ENCODE measurements at places on chromosomes 16 and 17. TPM values are rescaled to one million over a fixed set of nuclear protein-coding genes. Genes with fewer than 3 reads are reported as not detected.
A peak's percentile ranks its signal among the peaks of the same experiment; 100 is the strongest.

DNA sequence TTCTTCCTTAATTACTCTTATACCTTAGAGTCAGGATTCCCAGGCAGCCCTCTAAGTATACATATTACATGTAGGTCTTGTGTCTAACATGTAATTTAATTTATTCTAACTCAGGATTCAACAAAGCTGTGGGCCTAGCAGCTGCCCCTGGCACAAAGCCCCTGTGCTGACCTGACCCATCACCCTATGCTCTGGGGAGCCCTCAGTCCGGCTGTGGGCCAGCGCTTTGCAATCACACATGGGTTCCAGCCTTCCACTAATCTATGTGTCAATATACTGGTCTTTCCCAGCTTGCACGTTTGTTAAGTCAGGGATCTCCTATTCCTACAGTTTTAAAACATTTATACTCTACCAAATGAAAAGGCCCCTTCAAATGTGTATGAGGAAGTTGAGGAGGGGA lies 62.7 kb upstream of the SREBF1 start:
- H3K27me3 ChIP-seq, result no peaks in the 10 kb centered on the region
- H3K36me3 ChIP-seq, result no peaks in the 10 kb centered on the region
- H3K4me3 ChIP-seq, result no peak overlapping the region

GRCh38 chr16:48361540-48362144 lies 23.6 kb downstream of the SIAH1 start:
- H3K4me3 ChIP-seq, result no peak overlapping the region
- H3K36me3 ChIP-seq, result peaks cover 6% of the 10 kb centered on the region
- no peak overlapping the region for H3K27ac ChIP-seq
- no peak for DNase-seq
- no peaks in the 10 kb centered on the region for H3K4me1 ChIP-seq
- no peaks in the 10 kb centered on the region for H3K27me3 ChIP-seq

DNA sequence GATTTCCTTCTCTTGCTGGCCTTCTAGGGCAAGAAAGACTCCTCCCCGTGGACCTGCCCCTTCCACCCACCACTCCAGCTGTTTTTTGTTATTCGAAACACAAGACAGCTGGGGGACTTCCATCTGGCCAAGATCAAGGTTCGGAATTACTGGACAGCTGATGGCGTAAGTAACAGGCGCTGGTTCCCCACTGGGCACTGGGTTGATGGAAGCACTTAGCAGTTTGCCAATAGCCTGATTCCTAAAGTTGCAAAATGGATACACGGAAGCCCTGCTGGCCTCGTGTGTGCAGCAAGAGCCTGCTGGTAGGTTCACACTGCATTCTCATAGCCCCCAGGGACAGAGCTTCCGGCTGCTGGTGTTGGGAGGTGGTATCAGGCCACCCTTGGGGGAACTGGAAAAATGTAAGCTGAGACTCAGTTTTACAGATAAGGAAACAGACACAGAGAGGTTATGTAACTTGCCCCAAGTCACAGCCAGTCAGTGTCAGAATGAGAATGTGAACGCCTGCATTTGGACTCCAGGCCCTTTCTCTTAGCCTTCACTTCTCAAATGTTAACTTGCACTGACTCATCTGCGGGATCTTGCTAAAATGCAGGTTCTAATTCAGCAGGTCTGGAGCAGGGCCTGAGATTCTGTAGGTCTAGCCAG lies 171.7 kb downstream of the KATNIP start:
- H3K27ac ChIP-seq, result peak overlapping the region; percentile 66
- peaks cover 18% of the 10 kb centered on the region for H3K4me1 ChIP-seq
- no peaks in the 10 kb centered on the region for H3K27me3 ChIP-seq
- H3K4me3 ChIP-seq, result no peak overlapping the region
- peak; percentile 89 for DNase-seq
- peaks cover 18% of the 10 kb centered on the region for H3K36me3 ChIP-seq

The CTRB2 gene
- not detected for total RNA-seq

The TMIGD1 gene
- not detected for total RNA-seq

The GNG13 gene
- not detected for total RNA-seq
